A549 (cell line): ENCODE measurements at places on chromosomes 4 and X.

- no peak for DNase-seq
Measured at GRCh38 chr4:17085416-17085815, 187.0 kb upstream of the LDB2 start.

- DNase-seq = no peak
Measured at GRCh38 chr4:121674696-121675095, 22.1 kb downstream of the ANXA5 start.

DNA sequence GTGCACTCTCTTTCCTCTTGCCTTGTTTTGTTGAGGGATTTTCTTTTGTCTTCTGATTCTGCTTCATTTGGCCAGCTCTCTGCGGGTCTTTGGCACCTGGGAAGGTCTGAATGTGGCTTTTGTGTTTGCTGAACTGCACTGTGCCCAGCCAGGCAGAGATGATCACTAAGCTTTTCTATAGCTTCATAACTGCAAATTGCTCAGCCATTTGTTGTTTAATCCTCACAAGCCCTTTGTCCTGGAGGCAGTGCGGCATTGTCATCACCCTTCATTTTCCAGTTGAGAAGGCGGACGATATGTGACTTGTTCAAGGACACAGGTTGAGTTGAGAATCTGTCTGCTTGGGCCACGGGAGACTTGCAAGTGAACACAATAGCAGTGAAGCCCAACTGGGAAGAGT, 46.0 kb upstream of the SFRP2 start:
- DNase-seq = no peak

DNA sequence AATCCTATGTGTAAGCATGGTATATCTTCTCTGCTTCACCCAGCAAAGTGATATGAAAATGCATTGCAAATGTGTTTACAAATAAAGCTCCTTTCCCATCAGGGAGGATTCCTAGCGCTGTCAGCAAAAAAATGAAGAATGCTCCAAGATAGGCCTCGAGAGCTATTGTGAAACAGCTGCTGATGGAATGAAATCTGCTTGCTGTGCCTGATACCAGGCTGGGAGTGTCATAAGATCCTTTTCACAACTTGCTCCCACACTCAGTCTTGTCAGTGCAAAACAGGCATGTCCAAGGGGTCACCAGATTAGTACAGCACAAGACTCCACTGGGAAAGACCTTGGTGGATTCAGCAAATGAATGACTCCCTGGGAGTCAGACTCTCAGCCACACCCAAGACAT, 34.1 kb downstream of the HNRNPH2 start:
- no peak for DNase-seq

GRCh38 chrX:109403922-109404321, 78.0 kb downstream of the GUCY2F start:
- DNase-seq = no peak

DNA sequence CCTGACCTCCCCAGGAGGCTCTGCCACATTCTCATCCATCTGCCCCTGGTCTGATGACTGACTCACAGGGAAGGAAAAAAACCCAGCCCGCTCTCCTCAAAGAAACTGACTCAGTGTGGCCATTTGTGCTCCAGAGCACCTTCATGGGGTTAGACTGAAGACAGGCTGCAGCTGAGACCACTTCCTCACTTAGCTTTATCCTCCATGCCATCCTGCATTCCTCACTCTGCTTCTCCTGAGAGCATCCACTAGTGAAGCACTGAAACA, 35.9 kb upstream of the HPSE start:
- no peak for DNase-seq

- DNase-seq = no peak
Measured at GRCh38 chr4:7524064-7524682, 89.4 kb upstream of the PSAPL1 start.

GRCh38 chrX:38662640-38663039, 101.3 kb downstream of the TSPAN7 start:
- DNase-seq = no peak
